NCI-H1694 (cell line): ENCODE measurements at places on chromosomes 7 and 10.

- DNase-seq = no peak
Observed at GRCh38 chr10:124250506-124250905, 157.1 kb upstream of the CHST15 start.

DNA sequence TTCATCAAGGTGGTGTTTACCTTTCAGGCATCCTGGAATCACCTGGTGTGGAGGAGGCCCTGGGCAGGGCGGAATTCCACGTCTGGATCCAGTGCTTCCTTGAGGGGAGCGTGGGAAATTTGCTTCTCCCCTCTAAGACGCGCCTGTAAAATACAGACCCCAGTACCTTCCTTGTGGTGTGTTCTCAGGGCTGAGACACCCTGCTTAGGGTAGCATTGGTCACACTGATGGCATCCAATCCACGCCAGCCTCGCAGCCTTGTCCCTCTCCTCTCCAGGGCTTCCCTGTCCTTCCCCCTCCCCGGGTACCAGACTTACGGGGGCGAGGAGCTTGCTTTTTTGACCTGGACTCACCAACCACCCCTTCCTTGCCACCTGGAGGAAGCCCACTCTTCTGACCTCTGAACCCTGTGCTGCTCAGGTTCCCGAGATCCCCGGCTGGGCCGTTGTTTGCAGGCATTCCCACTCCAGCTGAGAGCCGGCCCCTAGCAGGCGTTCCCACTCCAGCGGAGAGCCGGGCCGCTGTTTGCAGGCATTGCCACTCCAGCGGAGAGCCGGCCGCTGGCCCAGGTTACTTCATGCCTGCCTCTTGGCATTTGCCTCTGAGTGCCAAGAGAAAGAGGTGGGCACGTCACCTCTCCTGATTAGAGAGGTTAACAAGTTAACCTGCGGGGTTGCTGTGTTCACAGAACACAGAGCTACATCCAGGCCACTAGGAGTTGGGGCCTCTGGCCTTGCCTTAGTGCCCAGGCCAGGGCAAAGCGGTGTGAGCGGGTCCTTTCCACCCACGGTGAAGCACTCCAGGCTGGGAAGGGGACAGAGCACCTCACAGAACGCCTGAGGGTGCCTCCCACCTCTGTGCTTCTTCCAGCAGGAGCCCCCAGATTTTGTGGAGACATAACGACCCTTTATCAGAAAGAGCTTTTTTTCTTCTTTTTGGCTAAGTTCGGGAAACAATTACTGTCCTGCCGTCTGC lies 254.0 kb upstream of the PPP2R2D start:
- DNase-seq = no peak

GRCh38 chr7:148700661-148701064 lies 2.0 kb downstream of the CUL1 start:
- DNase-seq = no peak

DNA sequence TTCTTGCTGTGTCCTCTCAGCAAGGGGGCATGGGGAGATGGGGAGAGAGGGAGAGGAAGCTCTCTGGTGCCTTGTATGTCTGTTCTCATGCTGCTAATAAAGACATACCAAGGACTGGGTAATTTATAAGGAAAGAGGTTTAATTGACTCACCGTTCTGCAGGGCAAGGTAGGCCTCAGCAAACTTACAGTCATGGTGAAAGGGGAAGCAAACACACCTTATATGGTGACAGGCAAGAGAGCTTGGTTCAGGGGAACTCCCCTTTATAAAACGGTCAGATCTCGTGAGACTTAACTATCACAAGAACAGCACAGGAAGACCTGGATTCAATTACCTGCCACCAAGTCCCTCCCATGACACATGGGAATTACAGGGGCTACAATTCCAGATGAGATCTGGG lies 464.7 kb upstream of the CELF2 start:
- no peak for DNase-seq

DNA sequence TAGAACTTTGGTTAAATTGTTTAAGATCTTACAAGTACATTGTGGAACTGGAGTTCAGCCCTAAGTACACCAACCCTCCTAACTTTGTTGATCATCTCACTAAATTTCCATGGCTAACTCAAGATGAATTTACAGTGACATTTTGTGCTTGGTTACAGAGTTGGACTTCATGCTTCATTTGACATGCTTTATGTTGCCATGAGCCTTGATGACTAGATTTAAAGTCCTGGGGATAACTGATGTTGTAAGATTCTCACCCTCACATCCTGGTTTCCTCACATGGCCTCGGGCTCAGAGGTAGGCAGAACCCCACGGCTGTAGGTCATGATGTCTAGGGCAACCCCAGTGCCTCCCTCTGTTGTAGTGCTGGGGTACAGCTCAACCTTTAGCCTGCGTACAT lies 397.2 kb upstream of the IGFBP3 start:
- no peak for DNase-seq

GRCh38 chr7:917255-918117 lies 37.0 kb downstream of the ADAP1 start:
- DNase-seq = no peak
